GM12878 (cell line): ENCODE measurements at places on chromosomes 2 and 18.
A peak's percentile ranks its signal among the peaks of the same experiment; 100 is the strongest.

GRCh38 chr2:181894381-181894780 lies 2.9 kb downstream of the ITPRID2 start:
- DNase-seq, result no peak

- peak; percentile 91 for DNase-seq
Measured at GRCh38 chr2:62313449-62314227, 117.7 kb downstream of the B3GNT2 start.

- no peak for DNase-seq
Measured at GRCh38 chr2:98297817-98298682, 48.2 kb upstream of the CNGA3 start.

- no peak for DNase-seq
Measured at GRCh38 chr18:70425236-70425635, 136.4 kb downstream of the SOCS6 start.

DNA sequence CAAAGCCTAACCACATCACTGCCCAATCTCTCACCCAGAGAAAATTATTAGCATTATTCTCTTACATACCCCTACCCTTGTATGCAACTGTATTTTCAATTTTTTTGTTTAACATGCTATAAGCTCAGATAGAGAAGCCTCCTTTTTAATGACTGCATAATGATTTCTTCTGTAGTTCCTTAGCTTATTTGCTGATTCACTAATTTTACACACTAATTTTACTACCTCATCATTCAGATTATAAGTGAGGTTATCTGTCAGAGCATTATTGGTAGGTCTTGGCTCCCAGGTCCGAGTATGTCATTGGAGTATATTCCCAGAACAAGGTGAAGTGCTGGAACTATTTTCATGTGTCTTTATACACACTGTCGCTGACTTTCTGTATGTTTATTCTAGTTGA lies 45.4 kb downstream of the RHBDD1 start:
- DNase-seq, result no peak

GRCh38 chr2:1744446-1745170 lies at the start of gene PXDN:
TSS of gene PXDN (minus strand) at chr2:1744515. CDS start at chr2:1744455, 60 bp downstream.
- no peak for DNase-seq

GRCh38 chr18:33914399-33914798 lies 310.3 kb downstream of the NOL4 start:
- DNase-seq, result no peak

GRCh38 chr18:76923485-76924085 lies 101.2 kb downstream of the ZNF236 start:
- DNase-seq, result no peak
